Pons (tissue), 1 donor: ENCODE measurements at places on chromosomes 7 and 10.

DNA sequence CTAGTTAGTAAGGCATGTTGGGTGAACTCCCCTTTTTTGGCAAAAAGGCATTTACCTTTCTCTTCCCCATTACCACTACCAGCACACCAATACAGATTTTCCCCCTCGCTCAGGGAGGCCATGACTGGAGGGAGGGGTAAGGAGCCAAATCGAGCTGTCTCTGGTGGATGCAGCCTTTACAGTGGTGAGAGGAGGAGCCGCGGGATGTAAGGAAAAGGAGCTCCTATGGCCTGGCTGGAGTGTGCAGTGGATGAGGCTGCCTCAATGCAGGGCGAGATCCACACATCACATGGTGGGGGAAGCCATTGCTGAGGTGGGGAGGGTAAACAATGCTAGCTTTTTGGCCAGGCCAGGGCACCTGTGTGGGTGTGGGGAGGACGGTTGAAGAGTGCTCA is 416.2 kb downstream of the EXOC4 start:
- no peak for DNase-seq

- no peak for DNase-seq
Observed at GRCh38 chr7:47337531-47337930, 244.4 kb downstream of the TNS3 start.

DNA sequence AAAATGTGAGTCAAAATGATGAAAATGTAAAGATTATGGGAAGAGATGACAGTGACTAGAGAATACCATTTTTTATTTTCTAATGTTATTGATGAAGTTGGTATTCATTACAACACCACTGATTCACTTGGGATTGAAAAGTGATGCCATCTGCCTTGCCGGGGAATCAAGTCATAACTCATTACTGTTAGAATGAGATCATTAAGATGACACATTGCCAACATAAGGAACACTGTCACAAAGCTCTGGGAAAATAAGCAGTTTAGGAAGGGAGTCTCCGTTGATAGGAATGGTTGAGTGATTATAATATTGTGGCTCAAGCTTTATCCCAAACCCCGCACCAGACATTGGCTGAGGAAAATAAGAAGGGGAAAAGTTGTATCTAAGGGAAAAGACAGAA is 121.5 kb upstream of the PLPP4 start:
- no peak for DNase-seq

DNA sequence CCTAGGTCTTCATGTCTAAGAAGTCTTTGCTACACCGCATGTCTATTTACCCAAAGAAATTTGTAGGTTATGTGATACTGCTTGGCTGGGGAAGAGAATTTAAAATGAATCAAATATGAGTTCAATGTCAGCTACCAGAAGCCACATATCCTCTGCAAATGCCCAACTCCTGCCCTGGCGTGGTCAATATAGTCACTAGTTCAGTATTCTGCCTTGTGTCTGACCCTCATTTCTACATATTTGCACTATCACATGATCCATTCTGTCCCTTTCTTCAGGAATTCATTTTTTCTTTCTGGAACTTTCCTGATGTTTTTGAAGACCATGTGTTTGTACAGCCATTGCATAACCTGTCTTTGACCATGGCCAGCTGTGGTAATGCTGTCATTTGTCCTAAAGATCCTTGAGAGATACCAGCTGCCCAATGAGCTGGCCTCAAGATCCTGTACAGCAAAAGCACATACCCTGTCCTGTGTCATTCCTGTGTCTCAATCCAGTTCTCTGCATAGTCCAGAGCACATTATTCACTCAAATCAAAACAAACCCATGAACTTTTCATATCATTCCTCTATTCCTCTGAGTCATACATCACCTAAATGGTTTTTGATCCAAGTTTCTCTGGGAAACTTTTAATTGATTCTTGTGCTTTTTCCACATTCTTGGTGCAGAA is 524.5 kb downstream of the PARD3 start:
- DNase-seq: no peak

GRCh38 chr7:30424506-30424905 is 54.1 kb downstream of the NOD1 start:
- DNase-seq: no peak

DNA sequence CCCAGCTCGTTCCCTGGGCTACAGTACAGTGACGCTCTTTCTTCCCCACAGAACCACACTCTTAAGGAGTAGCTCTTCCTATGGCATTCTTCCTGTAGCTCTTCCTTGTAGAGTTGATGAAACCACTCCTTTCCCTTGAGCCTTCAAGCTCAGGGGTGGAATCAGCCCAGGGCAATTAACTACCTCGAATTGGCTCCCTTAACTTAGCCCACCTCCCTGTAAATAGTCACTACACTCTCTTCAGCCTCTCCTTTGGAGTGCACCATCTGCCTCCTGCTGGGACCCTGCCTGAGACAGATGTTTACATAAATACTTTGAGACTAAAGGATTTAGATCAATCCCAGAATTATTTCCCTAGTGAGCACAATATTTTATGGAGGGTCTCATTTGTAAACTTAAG is 537.8 kb upstream of the AUTS2 start:
- DNase-seq: no peak

GRCh38 chr7:29163854-29164253 is 17.5 kb upstream of the CPVL start:
- no peak for DNase-seq

GRCh38 chr10:121928528-121928884 is 675 bp upstream of the ATE1 start:
- peak; percentile 42 for DNase-seq

DNA sequence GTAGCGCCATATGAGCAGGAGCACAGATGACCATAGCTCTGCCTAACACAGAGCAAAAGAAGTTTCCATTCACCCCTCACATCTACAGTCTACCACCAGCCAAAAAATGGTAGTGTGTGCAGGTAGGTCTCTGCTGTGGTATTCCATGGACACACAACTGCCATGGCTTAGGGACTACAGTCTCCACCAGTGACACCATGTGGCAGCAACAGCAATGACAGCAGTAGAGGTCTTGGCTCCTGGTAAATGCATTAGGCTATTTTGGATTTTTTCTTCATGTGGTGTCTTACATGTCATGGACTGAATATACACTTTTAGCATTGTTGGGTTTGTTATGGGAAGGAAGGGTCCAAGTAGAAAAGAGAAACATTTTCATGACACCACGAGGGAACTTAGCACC is 70.1 kb upstream of the CABCOCO1 start:
- peak; percentile 20 for DNase-seq

DNA sequence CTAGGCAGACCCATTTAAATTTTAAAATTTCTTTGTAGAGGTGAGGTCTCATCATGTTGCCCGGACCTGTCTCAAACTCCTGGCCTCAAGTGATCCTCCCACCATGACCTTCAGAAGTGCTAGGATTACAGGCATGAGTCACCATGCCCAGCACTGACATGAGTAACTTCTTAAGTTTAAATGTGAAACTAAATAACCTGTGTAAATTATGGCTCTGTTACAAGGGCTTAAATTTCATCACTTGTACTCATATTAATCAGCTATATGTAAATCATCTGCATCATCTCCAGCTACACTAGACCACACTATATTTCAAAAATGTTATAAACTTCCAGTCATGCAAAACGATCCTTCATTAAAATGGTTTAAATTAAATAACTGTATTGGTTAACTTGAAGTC is 56.1 kb downstream of the ATAD1 start:
- no peak for DNase-seq

DNA sequence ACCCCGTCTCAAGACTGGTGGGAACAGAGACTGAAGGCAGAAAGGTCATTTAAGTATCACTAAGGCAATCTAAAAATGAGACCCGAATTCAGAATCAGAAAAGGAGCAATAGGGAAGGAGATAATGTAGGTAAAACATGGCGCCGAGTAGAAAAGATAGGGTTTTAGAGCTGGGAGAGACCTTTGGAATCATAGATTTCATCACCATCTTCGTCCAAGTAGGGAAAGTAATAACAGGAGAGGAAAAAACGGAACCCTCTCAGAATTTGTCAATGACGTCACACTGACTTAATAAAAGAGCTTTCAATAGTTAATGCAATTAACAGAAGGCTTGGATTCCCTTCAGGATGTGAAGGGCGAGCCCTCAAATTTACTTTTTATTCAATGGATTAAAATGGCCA is 1.0 kb upstream of the UBN2 start:
- DNase-seq: no peak

GRCh38 chr10:125882596-125882995 is 1.5 kb upstream of the DHX32 start:
- no peak for DNase-seq

GRCh38 chr7:31702354-31702753 is 15.3 kb downstream of the PPP1R17 start:
- DNase-seq: no peak

GRCh38 chr10:123972481-123973401 is 81.1 kb upstream of the CPXM2 start:
- DNase-seq: no peak

DNA sequence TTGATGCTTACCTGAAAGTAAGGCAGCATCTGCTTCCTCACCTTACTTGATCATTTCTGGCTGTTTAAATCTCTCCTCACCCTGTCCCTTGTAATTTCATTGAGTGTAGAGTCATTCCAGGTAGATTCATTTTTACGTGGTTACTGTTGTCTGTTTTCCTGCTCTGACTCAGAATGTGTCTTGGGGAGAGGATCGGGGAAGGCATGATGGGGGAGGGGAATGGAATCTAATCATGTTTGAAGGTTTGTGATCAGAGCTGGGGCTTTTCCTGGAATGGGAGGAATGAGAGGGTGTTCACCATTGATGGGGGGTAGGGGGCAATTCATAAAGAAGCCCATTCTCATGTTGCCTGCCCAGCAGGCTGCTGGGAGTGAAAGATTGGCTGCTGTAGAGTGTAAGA is 18.7 kb downstream of the SEC24C start:
- DNase-seq: no peak

GRCh38 chr7:151705636-151706276 is 171.2 kb downstream of the PRKAG2 start:
- peak; percentile 42 for DNase-seq

DNA sequence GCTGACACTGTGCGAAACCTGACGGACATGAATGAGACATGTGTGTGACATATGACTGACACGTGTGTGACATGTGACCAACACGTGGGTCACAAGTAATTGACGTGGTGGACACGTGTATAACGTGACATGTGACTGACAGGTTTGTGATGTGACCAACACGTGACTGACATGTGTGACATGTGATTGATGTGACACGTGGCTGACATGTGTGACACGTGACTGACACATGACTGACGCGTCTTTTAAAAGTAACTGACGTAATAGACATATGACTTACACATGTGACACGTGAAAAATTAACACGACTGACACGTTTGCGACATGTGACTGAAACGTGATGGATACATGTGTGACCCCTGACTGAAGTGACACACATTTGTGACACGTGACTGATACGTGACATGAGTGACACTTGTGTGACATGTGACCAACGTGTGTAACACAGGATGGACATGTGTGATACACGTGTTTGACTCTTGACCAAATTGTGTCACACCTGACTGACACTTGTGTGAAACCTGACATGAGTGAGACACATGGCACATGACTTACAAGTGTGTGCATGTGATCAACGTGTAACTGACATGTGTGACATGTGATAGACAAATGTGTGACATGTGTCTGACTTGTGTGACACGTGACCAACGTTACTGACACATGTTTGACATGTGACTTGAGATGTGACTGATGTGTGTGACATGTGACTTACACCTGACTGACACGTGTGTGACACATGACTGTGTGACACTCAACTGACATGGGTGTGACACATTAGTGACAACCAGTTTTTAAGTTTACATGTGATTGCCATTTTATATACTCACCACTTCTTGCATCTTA is 56.9 kb downstream of the ZNF92 start:
- no peak for DNase-seq

DNA sequence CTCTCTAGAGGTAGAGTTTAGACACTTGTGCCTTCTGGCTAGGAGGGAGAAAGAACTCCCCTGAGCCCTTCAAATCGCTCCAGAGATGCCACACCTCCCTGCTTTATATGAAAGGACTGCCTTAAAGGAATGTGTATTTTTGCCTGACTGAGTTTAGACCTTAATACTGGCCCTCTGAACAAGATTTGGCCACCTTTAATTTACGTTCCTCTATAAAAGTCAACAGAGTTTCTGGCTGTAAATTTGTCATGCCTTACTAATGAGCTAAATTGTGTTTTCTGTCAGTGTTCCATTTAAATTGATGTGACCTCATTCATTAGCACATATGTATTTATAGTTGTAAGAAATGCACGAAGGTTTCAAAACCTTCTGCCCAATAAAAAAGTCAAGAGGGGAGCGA is 48.0 kb downstream of the SEMA3C start:
- DNase-seq: no peak

GRCh38 chr7:44858161-44858560 is 10.3 kb upstream of the H2AZ2 start:
- DNase-seq: no peak

DNA sequence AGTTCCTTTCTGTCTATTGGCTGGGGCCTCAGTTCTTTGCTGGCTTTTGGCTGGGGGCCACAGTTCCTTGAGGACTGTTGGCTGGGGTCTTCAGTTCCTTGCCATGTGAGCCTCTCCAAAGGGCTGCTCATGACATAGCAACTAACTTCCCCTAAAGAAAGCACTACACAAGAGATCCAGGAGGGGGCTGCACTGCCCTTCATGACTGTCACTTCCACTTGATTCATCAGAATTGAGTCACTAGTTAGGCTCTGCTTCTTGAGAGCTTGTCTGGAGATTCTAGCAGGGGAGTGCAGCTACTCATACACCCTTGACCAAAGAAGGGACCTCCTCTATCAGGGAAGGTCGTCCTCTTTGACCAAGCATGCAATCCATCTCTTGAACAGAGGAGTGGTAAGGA is 38.0 kb upstream of the MKX start:
- DNase-seq: no peak

- DNase-seq: no peak
Observed at GRCh38 chr10:1078668-1079067, 22.5 kb downstream of the WDR37 start.

DNA sequence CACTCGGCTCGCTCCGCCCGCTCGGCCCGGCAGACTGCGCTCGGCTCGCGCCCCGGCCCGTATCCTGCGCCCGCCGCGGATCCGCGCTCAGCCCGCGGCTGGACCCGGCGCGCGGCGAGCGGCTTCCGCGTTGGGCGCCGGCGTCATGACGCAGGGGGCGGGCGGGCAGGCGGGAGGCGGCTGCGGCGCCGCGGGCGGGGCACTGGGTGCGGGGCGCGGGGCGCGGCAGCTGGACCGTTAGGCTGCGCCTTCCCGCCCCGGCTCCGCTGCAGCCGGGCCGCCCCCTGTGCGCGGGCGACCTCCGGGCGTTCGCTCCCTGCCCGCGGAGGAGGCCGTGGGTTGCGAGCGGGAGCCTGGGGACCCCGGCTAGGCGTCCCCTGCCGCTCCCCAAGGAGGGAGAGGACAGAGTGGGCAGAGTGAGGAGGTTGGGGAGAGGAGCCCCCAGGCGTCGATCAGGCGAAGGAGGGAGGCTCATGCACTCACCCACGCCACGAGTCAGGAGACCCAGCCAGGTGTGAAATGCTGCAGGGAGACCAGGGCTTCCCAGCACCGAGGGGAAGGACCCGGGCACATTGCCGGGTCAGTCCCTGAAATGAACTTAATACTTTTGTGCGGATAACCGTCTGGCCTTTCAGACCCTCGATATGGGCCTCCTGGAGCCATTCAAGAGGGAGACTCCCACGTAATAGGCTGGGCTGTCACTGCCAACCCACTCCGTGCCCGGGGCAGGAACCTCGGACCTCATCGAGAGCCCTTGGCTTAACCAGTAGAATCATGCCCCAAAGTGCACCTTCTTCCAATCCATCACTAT is at the start of gene PIP4K2A:
PIP4K2A (minus strand) TSS at position 100 of the 811 bp plus-strand sequence. CDS start 252 bp downstream, outside the sequence.
- DNase-seq: peak; percentile 63

- DNase-seq: no peak
Observed at GRCh38 chr7:94174956-94175355, 170.8 kb upstream of the BET1 start.

- no peak for DNase-seq
Observed at GRCh38 chr7:141844256-141844655, 3.0 kb upstream of the PRSS37 start.
